ENCODE measurements at places on chromosomes 6 and 20.
A peak's percentile ranks its signal among the peaks of the same experiment; 100 is the strongest.

GRCh38 chr6:39903656-39904055, 30.6 kb downstream of the MOCS1 start:
- DNase-seq: no peak

DNA sequence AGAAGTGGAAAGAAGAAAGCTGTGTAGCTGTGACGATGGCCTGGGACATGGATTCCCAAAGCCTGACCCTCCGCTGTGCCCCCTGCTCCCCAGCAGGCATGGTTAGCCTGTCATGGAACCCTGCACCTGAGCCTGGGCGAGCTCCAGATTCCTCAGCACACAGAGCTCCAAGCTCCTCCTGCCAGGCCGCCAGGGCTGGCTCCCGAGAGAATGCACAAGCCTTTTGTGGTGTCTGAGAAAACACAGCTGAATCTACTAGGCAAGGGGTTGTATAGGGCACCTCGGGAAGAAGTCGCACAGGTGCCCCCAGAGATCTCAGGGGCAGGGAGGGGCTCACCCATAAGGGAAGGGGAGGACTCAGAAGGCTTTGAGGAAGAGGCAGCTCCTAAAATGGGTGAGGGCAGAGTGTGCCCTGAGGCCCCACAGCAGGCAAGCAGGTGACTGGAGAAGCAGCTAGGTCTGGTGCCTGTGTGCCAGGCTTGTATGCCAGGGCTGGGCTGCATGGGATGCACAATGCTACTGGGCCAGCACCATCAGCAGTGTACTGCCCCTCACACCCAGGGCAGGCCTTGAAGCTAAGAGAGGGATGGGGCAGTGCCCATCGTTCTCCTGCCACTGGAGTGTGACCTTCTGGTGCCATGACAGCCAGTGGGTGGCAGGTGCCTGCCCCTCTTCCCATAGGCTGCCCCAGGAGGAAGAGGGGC, 64.3 kb upstream of the CD93 start:
- no peak for DNase-seq

GRCh38 chr6:150993253-150993652, 127.8 kb downstream of the MTHFD1L start:
- DNase-seq: no peak

DNA sequence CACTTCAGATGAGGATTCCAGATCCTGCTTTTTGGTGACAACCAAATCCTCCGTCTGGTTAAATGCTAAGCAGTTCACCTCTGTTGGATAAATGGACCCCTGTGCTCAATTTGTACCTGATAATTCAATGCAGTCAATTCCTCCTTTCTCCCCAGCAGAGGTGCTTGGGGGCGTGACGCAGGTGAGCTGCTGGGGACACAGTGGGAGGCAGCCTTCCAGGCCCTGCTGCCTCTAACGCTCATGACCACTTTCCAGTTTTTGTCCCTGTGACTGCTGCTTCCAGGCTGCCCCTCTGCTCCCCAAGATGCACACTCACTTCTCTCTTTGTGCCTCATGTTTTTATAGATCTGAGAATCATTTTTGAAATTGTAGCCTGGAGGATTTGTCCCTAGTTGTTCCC, 78.5 kb downstream of the TTLL2 start:
- DNase-seq: no peak

DNA sequence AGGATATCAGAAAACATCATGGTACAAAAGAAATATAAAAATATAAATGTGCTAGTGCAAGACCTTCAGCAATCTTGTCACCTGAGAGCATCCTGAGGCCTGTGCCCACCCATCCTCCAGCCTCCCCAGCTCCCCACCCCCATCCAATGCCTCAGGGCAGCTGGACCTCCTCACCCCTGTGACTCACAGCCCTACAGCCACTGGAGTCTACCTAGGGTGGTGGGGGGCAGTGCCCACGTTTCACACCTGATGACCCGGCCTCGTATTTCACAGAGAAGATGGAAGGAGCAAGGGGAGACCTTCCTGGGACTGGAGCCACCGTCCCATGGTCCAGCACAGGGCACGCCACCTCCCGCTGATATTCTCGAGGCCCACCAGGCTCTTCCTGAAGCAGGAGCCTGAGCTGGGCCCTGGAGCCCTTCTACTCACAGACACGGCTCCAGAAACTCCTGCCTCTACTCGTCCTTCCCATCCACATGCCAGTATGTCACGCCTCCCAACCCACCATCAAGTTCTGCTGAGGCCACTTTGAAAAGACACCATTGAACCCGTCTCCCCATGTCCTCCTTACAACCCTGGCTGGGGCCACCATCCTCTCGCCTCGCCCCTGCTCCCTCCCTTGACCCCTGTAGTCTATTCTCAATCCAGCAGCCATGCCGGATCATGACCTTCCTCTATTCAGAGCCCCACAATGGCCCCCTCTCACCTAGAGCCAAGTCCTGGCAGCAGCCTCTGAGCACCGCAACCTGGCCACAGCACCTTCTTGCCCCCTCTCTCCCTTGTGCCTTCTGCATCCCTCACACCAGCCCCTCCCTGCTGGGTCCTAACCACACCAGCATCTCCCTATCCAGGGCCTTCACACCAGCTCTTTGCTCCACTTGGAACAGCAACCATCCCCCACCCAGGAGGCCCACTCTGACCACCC, 13.3 kb downstream of the APMAP start:
- DNase-seq: no peak

GRCh38 chr6:72559555-72559954, 62.3 kb upstream of the KCNQ5 start:
- no peak for DNase-seq

DNA sequence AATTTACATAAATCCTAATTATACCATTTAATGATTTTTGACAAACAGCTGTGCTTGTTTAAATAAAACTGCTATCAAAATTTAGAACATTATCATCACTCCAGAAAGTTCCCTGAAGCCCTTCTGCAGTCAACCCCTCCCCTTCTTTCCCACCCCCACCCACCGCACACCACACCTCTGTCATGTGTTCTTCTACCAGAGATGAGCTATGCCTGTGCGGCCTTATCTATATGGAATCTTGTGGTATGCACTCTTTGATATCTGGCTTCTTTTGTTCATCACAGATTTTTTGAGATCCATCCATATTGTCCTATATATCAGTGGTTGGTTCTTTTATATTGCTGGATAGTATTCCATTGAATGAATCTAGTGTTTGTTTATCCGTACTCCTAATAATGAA, 7.2 kb downstream of the MYLIP start:
- peak; percentile 21 for DNase-seq

DNA sequence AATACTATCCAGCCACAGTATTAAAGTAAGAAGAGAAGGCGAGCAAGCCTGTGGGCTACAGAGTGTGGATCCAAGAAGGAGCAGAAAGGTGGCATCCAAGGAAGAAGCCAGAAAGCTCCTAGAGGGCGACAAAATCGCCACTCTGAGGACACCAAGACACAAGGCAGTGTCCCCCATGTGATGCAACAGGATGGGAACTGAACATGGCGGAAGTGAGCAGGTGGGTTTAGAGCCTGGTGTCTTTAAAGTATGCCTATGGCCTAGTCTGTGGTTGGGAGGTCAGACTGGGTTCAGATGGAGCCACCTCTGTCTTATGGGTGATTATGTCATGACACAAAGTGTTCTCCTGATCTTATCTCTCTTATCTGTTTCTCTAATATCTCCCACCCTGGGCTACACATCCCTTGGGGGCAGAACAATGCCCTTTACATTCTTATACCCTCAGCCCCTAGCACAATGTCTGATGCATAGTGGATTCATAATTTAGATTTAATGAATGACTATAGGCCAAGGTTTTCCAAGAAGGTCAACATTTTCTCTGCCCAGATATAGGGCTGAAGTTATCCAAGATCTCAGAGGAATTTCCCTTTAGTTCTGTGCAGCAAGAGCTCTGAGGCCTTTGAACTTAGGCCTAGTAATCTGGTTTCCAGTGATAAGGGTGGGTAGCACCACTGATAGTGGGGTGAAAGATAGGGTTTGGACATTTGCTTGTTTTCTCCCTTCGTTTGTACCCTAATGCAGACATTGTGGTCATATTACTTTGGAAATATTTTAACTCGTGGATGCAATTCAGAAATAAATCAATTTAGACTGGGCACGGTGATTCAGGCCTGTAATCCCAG, 167.3 kb upstream of the AKIRIN2 start:
- no peak for DNase-seq

GRCh38 chr20:43525021-43525420, 17.5 kb downstream of the L3MBTL1 start:
- no peak for DNase-seq

DNA sequence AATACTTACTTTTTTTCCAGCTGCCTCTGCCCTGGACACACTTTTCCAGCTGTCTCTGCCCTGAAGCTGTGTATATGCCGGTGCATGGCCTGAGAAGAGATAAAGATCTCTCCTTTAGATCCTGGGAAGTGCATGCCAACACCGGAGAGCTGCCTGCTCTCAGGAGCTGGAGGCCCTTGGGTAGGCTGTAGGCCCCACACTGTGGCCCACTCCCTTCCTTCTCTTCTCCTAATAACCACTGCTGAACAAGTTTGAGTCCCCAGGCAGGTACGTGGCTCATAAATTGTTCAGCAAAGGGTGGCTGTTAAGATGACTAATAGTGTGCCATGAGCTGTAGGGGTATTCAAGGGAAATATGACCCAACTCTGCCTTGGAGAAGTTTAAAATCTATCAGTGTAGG, 102.5 kb downstream of the CD24 start:
- no peak for DNase-seq

DNA sequence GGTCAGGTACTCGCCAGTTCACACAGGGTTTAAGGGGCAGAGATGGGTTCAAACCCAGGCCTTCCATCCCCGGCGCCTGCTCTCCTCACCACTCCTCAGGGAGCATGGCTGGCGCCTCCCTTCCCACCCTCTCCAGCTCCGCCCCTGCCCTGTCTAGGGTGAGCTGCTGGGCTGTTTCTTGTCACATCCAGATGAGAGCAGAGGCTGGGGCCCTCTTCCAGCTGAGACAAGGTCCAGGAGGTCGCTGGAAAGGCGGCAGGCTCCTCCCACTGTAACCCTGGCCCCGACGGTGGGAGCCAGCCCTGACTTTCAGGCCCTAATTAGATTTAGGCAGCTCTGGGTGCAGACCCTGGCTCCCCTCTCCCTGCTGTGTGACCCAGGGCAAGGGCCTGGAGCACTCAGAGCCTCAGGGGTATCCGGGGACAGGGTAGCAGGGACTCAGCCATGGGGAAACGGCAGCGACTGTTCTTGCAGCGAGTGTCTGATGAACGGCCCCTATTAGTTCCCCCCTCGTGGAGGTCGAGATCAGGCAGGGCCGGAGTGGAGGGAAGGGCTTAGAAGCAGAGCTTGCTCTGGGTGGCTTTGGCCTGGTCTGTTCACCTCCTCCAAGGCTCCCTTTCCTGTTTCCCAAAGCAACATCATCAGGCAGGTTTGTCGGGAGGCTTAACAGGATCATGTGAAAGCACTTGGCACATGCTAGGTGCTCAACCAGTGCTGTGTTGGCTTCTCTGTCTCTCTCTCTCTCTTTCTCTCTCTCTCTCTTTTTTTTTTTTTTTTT, 33.4 kb downstream of the SNAI1 start:
- no peak for DNase-seq

GRCh38 chr6:138499303-138500018, at the start of gene NHSL1:
TSS of gene NHSL1 (minus strand) at chr6:138499494. CDS start at chr6:138499290, 204 bp downstream.
- no peak for DNase-seq

- no peak for DNase-seq
Observed at GRCh38 chr6:165106261-165106660, 203.1 kb downstream of the C6orf118 start.

DNA sequence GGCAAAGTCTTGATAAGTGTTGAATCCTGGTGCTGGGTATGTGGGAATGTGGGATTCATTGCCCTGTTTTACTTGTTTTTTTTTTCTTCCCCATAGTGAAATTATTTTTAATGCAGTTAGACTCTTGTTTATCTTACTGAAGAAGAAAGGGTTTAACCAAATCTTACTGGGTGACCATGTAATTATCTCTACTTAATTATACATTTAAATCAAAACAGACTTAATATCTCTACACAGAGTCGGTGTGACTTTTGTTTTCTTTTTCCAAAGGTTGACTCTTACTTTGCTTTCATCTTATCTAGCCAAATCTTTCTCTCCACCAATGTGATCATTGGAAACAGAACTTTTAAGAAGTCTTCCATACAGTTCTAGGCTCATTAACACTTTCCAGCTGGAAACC, 67.7 kb upstream of the DYNLRB1 start:
- DNase-seq: no peak

DNA sequence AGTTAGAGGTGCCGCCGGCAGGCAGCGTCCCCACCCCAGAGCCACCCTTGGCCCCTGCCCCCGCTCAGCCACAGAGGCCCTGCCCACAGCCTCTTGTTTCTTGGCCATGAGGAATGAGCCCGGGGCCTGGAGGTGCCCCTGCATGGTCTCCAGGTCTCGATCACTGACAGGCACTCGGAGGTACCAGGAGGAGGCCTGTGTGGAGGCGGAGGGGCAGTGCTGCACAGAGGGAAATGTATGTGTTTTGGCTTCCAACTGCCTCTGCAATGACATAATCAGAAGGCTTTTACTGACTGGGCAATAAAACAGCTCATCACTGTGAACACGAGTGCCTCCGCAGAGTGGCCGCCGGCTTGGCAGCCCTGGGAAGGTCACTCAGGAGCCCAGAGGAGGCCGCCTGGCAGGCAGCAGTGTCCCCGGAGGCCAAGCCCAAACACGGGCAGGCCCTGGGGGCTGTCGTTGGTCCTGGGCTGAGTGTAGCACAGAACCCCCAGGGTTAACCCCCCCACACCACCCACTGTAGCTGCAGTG, 61.1 kb upstream of the GATA5 start:
- no peak for DNase-seq

Data from CD4-positive, alpha-beta T cell treated with Interferon gamma for 1 hour (primary cell).